ENCODE measurements at places on chromosomes 12 and 14. TPM values are rescaled to one million over a fixed set of nuclear protein-coding genes. Genes with fewer than 3 reads are reported as not detected.

GRCh38 chr12:26878661-26879119 lies 45.7 kb upstream of the ITPR2 start:
- DNase-seq = no peak

- no peak for DNase-seq
Measured at GRCh38 chr12:131671276-131671675, 39.6 kb upstream of the SFSWAP start.

DNA sequence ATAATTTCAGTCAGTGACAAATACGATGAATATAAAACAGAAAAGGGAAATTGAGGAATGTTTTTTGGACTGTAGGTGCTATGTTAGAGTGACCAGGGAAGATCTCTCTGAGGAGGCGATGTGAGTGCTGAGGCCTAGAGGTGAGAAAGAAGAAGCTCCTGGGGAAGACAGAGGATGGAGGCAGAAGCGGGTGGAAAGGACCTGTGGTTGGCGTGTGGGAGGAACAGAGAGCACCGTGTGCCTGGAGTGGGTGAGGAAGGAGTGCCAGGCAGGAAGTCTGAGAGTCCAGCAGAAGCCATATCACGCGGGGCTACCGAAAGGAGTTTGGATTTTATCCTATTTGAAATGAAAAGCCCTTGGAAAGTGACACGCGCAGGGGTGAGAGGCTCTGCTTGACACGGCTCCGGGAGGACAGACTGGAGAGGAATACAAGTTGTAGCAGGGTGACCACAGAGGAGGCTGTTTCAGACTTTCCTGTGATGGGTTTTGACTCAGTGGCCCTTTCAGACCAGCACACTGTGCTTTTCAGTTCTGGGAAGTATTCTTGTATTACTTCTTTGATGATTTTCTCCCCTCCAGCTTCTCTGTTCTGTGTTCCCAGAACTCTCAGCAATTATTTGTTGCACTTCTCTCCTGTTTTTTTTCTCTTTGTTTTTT lies 96.9 kb downstream of the VRK1 start:
- no peak for DNase-seq

- DNase-seq = no peak
Measured at GRCh38 chr12:13740149-13740545, 241.3 kb downstream of the GRIN2B start.

KRT6A gene
- not detected for total RNA-seq

DNA sequence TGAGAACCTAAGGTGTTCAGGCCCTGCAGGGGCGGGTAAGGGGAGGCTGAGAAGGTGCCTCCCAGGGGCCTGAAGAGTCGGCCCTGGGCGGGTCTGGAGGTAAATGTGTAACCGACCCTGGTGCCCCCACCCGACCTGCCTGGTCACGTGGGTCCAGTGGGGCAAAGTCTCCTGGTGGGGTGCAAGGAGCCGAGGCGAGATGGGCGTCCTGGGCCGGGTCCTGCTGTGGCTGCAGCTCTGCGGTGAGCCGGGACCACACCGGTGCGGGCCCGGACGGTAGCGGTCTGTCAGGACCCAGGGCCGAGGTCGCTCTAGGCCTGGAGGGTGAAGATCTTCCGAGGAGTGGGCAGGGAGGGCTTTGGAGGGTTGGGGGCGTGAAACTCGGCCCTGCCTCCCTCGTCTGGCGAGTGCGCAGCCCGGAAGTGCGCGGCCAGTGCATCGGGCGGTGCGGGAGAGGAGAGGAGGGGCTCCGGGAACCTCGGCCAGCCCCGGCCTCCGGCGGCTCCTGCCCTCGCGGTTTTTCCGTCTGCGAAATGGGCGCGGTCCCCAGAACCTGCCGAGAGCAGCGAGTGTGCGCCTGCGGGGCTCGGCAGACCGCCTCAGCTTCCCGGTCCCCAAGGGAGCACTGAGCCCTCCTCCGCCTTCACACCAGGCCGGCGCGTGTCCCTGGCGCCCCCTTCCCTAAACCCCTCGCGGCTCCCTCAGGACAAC lies at the start of gene AMN:
AMN (plus strand) TSS at position 174 of the 711 bp plus-strand sequence; CDS start at position 200, 26 bp downstream.
- peak; percentile 61 for DNase-seq

DNA sequence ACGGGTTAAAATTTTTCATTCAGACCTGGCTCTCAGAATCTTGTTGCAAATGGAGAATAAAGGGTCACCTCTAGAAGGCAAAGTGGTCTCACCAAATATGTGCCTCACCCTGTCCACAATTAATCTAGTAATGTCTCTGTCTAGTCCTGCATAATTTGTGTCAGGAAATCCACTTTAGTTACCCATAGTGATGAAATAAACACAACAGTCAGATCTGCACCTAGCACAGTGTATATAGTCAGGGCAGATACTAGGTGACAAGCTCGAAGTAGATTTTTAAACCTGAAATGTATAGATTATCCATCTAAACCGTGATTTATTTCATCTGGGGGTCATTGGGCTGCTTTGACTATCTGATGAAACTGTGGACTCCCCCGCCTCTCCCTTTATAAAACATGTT lies 15.9 kb upstream of the FLVCR2 start:
- no peak for DNase-seq

- DNase-seq = no peak
Measured at GRCh38 chr12:3170423-3171194, 93.4 kb downstream of the TSPAN9 start.

GRCh38 chr12:77940011-77940423 lies 109.3 kb downstream of the NAV3 start:
- no peak for DNase-seq
